Mucosa of gallbladder (tissue), 1 donor: ENCODE measurements at places on chromosomes 16 and 17. TPM values are rescaled to one million over a fixed set of nuclear protein-coding genes. Genes with fewer than 3 reads are reported as not detected.

DNA sequence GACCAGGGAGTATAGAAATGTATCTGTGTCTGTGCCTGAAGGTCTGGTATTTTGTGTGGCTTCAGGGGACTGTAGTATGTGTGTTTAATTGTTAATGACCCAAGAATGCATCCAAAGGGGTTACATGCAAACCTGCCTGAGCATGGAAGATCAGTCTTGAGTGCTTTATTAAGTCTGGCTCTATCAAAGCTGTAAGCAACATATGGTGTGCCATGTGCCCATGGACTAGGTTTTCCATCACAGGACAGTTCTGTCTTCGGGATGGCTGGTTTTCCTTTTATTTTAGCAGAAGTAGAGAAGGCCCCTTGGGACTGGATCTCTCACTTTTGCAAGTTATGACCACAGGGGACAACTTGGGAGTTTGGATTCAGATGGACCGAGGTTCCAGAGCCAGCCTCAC, 18.2 kb downstream of the RBFOX1 start:
- DNase-seq, result no peak

C16orf54 gene
- 3.0 TPM for total RNA-seq

FBXL19 gene
- 27.7 TPM for total RNA-seq

- no peak for DNase-seq
Measured at GRCh38 chr17:6603744-6604325, 36.7 kb downstream of the KIAA0753 start.

KAT2A gene
- 58.4 TPM for total RNA-seq

DNA sequence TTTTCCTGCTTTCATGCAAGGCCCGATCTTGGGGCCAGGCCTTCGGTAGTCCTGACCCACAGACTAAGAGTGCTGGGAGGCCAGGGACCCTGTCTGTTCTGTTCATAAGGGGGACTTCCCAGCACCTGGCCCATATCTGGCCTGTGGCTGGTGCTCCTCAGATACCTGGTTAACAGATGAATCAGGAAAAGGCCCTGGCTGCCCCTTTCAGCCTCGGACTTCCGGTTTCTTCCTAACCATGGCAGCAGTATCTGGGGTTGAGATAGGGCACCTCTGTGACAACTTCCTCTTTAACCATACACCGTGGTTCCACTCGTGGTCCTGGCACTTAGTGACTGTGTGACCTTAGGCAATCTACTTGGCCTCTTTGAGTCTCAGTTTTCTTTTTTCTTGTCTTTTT, 18.4 kb downstream of the PLCG2 start:
- no peak for DNase-seq

GRCh38 chr16:54359081-54359480, 72.5 kb upstream of the IRX3 start:
- DNase-seq, result no peak
